Neural cell (in vitro differentiated cells): ENCODE measurements at places on chromosomes 6 and 20. TPM values are rescaled to one million over a fixed set of nuclear protein-coding genes. Genes with fewer than 3 reads are reported as not detected.

Gene MCCD1
- not detected in 2 replicates for polyA plus RNA-seq

Gene PRDM13
- not detected in 2 replicates for polyA plus RNA-seq

Gene NCOA3
- polyA plus RNA-seq, result 14.2 and 14.6 TPM in 2 replicates

Gene XKR7
- 9.6 and 12.8 TPM in 2 replicates for polyA plus RNA-seq

Gene PRIM2
- polyA plus RNA-seq, result 10.0 and 12.5 TPM in 2 replicates

Gene SLX4IP
- polyA plus RNA-seq, result 6.4 and 8.2 TPM in 2 replicates

Gene PRSS16
- polyA plus RNA-seq, result not detected in 2 replicates
